ENCODE measurements at places on chromosomes 4 and X.

DNA sequence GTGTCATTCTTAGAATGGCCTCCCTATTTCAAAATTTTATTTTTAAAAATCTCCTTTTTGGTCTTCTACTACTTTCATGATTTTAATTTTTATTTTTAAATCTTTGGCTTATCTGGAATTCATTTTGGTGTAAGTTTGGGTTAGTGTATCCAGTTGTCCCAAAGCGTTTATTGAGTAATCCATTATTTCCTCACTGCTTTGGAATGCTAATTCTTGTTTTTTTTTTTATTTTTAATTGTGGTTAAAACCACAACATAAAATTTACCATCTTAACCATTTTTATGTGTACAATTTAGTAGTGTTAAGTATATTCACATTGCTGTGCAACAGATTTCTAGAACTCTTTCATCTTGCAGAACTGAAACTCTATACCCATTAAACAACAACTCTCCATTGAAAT lies 8.7 kb downstream of the CITED1 start:
- DNase-seq, result no peak

- DNase-seq, result no peak
Measured at GRCh38 chr4:2135083-2135482, 76.0 kb downstream of the NAT8L start.

DNA sequence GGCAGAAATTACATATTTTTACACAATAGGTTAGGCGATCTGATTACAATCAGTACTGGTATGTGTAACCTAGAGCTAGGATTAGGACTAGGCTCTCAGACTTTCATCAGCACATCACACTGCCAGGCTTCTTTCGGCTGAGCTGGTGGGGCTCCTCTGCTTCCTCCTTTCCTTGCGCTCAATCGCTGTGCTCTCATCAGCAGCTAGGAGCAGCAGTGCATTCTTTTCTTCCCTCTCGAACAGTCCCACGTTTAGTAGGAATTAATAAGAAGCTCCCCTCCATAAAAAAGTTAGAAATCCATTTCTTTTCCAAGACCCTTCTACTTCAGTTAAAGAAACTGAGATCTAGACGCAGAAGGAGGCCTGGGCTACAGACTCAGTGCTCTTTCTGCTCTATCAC lies 350.4 kb downstream of the SPRY1 start:
- no peak for DNase-seq

- no peak for DNase-seq
Measured at GRCh38 chr4:128698386-128698785, 111.1 kb upstream of the JADE1 start.

DNA sequence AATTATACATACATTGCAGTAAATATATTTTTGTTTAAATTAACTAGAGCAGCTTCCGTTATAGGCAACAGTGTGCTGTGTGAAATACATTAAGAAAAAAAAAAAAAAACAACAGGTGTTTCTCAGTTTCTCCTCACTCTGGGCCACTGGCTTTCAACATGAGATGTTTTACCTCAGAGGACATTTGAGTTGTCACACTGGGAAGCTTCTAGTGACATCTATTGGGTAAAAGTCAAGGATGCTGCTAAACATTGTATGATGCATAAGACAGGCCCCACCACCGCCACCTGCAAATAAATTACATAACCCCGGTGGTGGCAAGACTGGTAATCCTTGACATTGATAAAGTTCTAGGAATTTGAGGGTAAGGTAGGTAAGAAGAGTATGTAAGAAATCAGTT lies 1512.2 kb downstream of the C4orf33 start:
- no peak for DNase-seq

DNA sequence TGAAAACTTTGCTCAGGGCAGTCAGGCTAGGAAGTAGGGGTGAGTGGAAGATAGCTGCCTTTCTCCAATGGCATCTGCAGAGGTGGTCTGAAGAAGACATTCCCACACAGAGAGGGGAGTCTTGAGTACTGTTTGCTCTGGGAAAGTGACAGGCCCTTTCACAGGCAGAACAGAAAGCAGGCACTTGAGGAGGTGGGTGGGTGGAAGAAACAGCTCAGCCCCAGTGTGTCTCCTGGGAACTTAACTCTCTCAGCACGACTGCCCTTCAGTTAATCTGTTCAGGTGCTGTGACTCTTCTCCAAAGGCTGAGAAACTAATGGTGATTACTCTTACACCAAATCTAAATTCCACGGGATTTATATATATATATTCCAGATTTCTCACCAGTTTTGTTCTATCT lies 28.3 kb downstream of the ENOPH1 start:
- DNase-seq, result no peak

DNA sequence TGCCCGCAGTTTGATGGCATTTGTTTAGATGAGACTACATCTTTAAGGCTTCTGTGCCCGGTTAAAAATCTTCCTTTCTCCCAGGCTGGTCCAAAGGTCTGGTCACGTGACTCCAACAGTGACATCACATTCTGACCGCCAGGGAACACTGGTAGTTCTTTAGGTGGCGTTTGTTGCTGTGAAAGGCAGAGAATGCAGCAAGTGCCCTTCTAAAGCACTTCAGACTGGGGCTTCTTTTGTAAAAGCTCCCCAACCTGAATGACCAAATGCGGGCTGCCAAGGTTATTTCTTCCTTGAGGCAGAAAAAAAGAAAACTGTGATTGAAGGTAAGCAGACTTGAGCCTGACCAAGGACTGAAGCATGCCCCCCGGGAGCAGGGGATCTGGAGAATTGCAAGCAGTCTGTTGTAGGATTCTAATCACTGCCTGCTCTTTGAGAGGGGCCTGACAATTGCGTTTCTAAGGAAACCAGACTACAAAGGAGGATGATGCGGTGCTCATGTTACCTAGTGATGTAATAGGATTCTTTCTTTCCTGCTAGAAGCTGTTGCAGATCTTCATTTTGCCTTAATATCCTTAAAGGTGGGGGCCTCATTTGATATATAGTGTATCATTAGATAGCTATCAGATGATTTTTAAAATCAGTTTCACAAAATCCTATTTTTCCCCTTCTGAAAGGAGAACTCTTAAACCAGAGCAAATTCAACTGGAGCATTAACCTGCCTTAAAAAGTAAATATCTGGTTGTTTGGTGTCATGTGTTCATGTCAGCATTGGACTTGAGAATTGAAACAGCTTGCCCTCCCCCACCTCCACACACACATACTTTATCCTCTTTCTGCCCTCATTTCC lies 133.1 kb downstream of the AKAP4 start:
- DNase-seq, result peak; percentile 2
